ENCODE measurements at places on chromosomes 12 and 14.

- peaks cover 3% of the 10 kb centered on the region for H3K36me3 ChIP-seq
- DNase-seq = no peak
- peaks cover 26% of the 10 kb centered on the region for H3K4me1 ChIP-seq
- peak overlapping the region; percentile 51 for H3K27ac ChIP-seq
Measured at GRCh38 chr12:49451468-49452259, 84.4 kb downstream of the SPATS2 start.

GRCh38 chr14:91323671-91324605, 79.4 kb upstream of the GPR68 start:
- H3K27ac ChIP-seq = peak overlapping the region; percentile 97
- H3K4me1 ChIP-seq = peaks cover 87% of the 10 kb centered on the region
- H3K36me3 ChIP-seq = peaks cover 31% of the 10 kb centered on the region
- peak overlapping the region; percentile 92 for H3K4me3 ChIP-seq
- no peaks in the 10 kb centered on the region for H3K27me3 ChIP-seq
- DNase-seq = peak; percentile 95

GRCh38 chr14:45198551-45198950, 54.5 kb downstream of the MIS18BP1 start:
- peaks cover 9% of the 10 kb centered on the region for H3K4me1 ChIP-seq
- no peaks in the 10 kb centered on the region for H3K27me3 ChIP-seq
- no peak for DNase-seq
- no peak overlapping the region for H3K4me3 ChIP-seq

- no peak overlapping the region for H3K4me3 ChIP-seq
- no peaks in the 10 kb centered on the region for H3K27me3 ChIP-seq
- H3K27ac ChIP-seq = no peak overlapping the region
- DNase-seq = no peak
Measured at GRCh38 chr14:100296106-100296651, 10.1 kb downstream of the SLC25A29 start.

DNA sequence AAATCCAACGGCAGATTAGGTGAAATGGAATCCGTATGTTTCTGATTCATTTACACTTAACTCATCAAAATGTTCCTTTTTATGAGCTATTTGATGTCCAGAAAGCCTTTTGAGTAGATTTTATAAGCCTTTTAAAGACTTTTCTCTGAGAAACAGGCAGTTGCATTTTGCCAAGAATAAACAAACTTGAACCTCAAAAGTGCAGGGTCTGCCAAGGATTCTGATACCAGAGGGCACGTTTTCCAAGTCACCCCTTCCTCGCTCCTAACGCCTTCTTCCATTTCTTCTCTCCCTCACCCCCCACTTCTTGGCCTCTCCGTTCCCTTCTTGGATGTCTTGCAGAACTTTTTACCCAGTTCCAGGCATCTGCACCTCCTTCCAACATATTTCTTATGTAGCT, 200.6 kb upstream of the TBX3 start:
- H3K27me3 ChIP-seq = no peaks in the 10 kb centered on the region
- no peaks in the 10 kb centered on the region for H3K4me1 ChIP-seq
- H3K36me3 ChIP-seq = no peaks in the 10 kb centered on the region
- H3K4me3 ChIP-seq = no peak overlapping the region
- no peak for DNase-seq
